ENCODE measurements at places on chromosomes 12 and 14. TPM values are rescaled to one million over a fixed set of nuclear protein-coding genes. Genes with fewer than 3 reads are reported as not detected.

The CD9 gene
- total RNA-seq = 300 TPM

The OAS2 gene
- 11.9 TPM for total RNA-seq

The OTUB2 gene
- 0.71 TPM for total RNA-seq

DNA sequence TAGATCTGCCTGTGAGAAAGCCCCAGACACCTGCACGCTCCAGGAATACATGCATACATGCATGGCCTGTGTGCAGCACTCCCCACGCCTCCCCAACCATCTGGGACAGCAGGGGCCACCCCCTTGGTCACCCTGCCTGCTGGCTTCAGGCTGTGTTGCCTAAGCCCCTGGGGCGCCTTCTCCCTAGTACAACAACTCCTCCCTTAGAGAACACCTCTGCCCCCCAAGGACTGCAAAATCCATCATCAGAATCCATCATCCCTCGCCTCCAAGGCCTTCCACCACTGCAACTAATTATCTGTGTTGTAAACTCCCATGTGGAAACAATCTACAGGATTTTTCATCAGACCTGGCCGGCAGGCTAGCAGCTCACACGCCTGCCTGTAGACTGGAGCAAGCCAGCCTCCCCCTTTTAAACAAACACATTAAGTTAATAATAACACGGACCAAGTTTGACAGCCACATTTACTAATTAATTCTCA lies 36.8 kb downstream of the ZFP36L1 start:
- no peak for DNase-seq

DNA sequence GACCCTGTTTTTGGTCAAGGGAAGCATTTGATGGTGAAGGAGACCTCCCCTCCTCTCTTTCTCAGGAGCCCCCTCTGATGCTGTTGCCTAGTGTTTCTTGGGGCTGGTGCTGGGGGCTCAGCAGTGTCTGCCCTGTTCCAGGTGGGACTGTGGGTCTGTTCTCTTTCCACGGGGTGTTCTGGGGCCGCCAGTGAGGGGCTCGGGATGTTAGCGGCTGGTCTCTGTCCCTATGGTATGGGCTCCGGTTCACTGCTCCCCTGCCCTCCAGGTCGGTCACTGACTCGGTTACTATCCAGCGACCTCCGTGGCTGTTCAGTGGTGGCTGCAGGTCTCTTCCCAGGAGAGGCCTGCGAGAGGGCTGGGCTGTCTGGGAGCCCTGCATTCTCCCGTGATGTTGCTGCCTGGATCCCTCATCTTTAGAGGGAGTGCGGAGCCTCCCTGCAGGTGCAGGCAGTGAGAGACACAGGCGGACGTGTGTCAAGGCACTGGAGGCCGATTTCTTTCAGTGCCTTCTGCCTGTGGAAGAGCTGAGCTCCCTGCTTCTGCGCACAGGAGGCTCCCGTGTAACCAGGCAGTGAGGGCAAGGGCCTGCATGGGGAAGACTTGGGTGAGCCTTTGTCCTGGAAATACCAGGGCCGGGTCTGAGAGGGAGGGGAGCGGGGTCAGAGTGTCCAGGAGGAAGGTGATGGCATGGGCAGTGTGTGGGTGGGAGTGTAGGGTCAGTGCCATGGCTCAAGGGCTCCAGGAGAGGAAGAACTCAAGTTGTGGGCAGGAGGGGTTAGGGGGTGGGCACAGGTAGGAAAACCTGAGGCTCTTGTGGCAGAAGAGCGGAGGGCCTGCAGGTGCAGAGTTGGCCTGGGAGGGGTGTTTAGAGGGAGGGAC lies 362.6 kb downstream of the TMEM121 start:
- no peak for DNase-seq

The RPGRIP1 gene
- not detected for total RNA-seq

- no peak for DNase-seq
Observed at GRCh38 chr12:15355766-15356165, 33.5 kb downstream of the PTPRO start.

DNA sequence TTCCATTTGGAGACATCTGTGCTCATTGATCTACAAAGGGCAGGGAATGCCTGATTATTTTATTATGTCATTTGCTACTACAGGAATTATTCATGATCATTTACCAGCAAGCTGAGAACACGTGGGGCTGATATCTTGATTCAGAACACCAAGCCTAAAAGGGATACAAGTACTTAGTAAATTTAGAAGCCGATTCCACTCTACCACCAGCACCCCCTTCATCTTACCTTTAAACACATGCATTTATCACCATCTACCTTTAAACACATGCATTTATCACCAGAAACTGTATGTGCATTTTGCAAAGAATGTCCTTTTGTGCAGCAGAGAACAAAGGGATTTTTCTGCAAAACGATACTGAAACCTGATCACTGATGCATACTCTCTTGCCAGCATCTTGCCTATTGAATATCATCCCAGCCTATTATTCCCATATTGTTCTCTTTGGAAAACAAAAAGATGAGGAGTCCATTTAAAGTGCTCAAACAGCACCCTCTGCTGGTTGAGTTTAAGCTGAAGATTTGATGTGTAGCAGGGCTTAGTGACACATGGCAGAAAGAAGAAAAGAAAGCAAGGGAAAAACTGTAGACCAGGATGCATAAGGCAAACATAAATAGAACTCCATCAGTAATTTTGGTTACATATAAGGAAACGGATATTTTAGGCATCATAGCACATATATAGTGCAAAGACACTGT lies 132.6 kb upstream of the PLEKHG7 start:
- DNase-seq = peak; percentile 27

GRCh38 chr14:26872515-26873361 lies 274.9 kb upstream of the NOVA1 start:
- DNase-seq = no peak

DNA sequence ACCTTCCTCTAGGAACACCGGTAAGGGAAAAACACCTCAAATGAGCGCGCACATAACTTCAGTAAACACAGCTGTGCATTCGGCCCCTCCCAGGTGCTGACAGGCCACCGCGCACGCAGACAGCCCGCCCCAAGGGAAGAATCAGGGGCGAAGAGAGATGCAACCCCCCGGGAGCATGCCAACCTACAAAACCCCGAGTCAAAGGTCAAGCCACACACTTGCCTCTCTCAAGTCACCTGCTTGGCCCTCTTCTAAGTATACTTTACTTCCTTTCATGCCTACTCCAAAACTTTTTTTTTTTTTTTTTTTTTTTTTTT lies 2.3 kb upstream of the CYP46A1 start:
- DNase-seq = no peak

The SP7 gene
- total RNA-seq = not detected

GRCh38 chr12:26786865-26787514 lies 46.0 kb downstream of the ITPR2 start:
- DNase-seq = peak; percentile 6

GRCh38 chr14:68199554-68200151 lies 380.1 kb downstream of the RAD51B start:
- no peak for DNase-seq

- peak; percentile 67 for DNase-seq
Observed at GRCh38 chr14:23141706-23142444, 22.8 kb upstream of the CEBPE start.

- DNase-seq = no peak
Observed at GRCh38 chr14:65228436-65228835, 126.1 kb upstream of the MAX start.

DNA sequence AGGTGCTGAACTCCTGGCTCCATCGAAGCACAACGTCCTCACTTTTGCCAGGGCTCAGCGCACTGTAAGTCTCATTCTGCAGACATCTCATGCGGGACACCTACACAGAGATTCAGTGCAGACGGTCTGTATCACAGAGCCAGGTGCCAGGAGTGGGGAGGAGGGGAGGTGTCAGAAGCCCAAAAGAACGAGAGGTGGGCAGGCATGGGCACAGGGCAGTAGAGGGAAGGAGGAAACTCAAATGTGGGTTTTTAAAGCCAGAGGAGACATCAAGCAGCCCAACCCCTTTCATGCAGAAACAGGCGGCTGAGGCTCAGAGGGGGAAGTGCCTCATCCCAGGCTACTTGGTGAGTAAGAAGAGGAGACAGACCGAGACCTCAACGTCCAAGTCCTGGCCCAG lies 2.5 kb upstream of the LPAR5 start:
- no peak for DNase-seq

The RNU4-1 gene
- total RNA-seq = not detected

DNA sequence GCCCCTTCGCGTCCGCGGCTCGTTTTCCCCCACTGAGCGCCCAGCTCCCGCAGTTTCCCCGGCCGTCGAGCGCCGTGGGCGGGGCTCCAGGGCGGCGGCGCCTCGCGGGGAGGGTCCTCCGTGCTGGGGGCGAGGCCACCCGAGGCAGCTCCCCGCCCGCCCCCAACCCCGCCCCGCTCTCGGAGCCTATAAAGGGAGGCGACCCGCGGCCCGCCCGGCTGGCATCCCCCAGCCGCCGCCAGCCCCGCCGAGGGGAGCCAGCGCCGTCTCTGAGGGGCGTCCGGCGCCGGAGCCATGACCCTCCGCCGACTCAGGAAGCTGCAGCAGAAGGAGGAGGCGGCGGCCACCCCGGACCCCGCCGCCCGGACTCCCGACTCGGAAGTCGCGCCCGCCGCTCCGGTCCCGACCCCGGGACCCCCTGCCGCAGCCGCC lies at the start of gene TAMALIN:
Gene TAMALIN, plus strand, starts transcription at position 221 of the 432 bp plus-strand sequence. Its CDS starts 74 bp downstream, at position 295.
- no peak for DNase-seq

GRCh38 chr14:97185186-97185585 lies 388.0 kb downstream of the VRK1 start:
- DNase-seq = no peak

- no peak for DNase-seq
Observed at GRCh38 chr12:48160046-48160445, 2.7 kb upstream of the ASB8 start.

- peak; percentile 49 for DNase-seq
Observed at GRCh38 chr12:12901158-12901791, 9.9 kb downstream of the GPRC5A start.

DNA sequence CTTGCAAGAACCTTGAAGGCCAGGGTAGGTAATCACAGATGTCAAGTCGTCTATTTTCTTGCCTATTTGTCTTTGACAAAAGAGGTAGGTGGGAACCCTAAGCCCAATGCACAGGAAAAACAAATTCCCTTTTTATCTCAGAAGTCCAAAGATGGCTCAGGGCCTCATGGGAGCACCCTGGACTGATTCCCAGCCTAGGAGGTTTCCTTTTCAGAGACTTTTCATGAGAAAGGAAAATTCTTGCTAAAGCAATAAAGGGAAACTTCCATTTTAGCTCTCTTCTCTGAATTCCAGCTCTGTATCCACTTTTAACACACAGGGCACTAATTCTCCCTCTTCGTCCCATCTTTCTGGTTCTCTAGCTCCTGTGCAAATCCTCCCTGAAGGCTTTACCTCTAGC lies 1.2 kb downstream of the ZNF641 start:
- DNase-seq = no peak

DNA sequence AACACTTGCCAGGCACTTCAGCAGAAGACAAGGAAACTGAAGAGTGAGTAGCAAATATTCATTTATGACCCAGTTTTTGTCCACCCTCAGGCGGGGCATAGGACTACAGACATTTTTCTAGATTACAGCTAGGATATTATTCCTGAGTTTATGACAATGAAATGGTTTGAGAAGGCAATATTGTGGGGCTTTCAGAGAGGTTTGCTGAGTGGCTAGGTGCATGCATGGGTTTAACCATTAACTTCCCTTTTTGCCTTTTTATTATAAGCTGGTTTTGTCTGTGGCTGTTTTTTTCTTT lies 104.0 kb upstream of the BCAT1 start:
- no peak for DNase-seq

The MED6 gene
- 50.7 TPM for total RNA-seq

DNA sequence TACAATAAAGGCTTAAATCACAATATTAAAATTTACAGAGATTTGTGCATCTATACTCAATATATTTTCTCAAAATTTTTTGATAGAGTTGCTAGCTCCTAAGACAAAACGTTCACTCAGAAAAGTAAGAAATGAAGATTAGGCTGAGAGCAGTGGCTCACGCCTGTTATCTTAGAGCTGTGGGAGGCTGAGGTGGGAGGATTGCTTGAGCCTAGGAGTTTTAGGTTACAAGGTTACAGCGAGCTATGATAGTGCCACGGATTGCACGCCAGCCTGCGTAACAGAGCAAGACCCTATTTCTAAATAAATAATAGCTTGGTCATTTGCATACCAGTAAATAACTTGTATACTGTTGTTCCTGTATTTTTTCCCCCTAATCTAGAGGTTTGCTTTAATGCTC lies 35.0 kb upstream of the CFL2 start:
- DNase-seq = no peak

The PMEL gene
- not detected for total RNA-seq

The TMEM229B gene
- total RNA-seq = 4.1 TPM

DNA sequence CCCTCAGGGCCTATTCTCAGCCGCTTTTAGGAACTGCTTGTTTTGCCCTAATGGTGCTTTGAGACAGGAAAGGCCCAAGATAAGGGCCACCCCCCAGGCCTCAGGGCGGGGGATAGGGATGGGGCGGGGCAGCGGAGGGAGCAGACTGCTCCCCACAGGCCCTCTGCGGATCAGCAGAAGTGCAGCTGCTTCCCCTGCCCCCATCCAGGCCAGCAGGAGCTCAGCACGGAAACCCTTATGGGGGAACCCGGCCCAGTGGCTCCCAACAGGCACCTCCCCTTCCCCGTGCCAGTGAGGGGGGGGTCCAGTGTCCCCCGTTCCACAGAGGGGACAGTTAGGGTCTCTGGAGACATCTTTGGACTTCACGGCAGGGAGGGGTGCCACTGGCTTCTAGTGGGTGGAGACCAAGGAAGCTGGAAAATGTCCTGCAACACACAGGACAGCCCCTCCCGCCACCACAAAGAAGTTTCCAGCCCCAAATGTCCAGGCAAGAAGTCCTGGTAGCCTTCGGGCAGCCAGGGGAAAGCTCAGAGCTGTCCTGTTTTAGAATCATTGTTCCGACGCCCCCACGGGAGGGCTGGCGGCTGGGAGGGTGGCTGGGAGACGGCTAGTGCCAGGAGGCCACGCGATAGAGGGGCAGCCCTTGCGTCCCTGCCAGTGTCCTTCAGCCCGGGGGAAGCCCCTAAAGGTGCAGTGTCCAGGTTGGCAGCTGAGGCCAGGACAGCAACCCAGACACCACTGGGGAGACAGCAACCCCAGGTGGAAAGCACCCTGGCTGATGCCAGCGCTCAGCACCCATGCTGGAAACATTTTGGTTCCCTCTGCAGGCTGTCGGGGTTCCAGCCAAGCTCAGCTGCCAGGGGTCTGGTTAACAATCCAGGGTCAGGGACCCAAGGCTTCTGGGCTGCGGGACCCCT lies 10.4 kb upstream of the GPR132 start:
- no peak for DNase-seq

DNA sequence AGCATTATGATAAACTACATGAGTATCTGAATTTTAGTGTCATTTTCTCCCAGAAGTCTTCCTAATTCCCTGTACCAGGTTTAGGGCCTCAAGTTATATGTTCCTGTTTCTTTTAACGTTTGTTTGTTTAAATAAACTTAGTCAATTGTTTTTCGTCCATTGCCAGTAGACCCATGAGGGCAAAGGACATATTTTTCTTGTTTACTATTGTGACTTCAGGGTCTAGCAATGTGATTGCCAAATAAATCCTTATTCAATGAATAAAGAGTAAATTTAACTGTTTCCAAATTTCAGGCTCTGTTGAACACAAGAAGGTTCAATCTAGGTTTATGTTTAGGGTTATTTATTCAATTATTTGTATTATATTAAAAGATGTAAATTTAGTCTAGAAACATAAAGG lies 391.6 kb upstream of the MGAT4C start:
- DNase-seq = no peak

The KRT7 gene
- 105 TPM for total RNA-seq

All from thoracic aorta (tissue), 2 donors.